Effector CD8-positive, alpha-beta T cell (primary cell): ENCODE measurements at places on chromosomes 7 and 10.

DNA sequence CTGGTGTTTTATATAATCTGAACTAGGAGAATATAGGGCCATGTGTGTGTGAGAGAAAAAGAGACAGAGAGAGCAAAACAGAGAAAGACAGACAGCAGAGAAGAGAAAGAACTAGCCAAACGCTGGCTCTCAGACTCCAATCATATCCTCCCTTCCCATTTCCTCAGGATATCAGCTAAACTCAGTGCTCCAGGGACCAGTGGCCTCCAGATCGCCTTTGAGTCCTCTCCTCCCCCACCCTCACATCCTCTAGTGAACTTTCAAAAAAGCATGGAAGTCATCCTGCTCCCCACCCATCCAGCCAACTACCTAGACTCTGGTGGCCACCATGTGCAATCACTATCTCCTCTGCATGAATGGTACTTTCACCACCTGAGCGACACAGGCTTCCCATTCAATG is 386.1 kb upstream of the NPVF start:
- DNase-seq, result no peak

DNA sequence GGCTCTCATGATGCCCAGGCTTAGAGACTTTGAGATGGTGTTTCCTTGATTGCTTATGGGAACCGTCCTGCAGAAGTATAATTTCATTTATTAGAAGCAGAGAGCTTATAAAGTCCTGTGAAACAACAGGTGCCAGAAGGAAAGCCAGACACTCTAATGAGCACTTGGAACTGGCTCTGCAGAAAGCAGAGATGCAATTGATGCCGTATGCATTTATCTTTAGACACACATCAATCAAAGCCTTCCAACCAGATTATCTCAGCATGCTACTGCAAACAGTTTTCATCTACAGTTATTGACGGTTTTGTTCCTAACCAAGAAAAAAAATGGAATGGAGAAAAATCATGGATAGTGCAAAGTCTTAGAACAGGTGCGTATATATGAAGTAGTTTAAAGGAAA is 371.7 kb upstream of the PRKCQ start:
- no peak for DNase-seq

- no peak for DNase-seq
Measured at GRCh38 chr10:4384245-4384644, 441.8 kb upstream of the AKR1E2 start.

DNA sequence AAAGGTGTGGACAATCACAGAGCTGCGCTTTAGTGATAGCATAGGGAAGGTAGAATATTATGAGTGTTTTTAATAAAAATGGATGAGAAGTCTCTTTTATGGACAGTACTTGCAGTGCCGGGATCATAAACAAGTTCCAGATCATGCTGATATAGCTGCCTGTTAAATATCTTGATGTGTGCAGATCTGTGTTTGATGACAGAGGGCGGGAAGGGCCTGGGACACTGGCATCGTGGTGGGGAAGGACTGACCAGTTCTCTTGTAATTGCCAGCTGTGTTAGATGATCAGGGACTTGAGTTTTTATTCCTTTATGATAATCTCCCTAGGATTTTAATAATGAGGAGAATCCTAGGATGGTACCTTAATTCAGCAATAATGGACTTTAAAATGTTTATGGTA is 14.6 kb downstream of the SND1 start:
- no peak for DNase-seq

GRCh38 chr7:27155816-27156507 is 513 bp downstream of the HOXA7 start:
- DNase-seq, result no peak

DNA sequence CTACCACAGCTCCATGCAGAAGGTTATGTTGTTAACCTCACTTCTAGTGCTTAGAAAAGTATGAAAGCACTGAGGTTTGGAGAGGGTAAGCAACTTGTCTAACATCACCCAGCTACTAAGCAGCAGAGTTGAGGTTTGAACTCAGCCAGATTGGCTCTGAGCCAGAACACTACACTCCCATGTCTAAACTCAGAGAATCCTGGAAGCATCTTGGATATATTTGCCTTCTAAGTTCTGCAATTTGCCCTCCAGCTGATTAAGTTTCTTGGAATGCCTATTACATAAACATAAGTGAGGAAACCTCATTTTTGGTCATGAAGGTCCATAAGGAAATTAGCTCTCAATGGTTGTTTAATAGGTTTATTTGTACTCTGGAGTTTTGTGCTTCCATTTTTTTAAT is 78.1 kb upstream of the PHYHIPL start:
- no peak for DNase-seq

DNA sequence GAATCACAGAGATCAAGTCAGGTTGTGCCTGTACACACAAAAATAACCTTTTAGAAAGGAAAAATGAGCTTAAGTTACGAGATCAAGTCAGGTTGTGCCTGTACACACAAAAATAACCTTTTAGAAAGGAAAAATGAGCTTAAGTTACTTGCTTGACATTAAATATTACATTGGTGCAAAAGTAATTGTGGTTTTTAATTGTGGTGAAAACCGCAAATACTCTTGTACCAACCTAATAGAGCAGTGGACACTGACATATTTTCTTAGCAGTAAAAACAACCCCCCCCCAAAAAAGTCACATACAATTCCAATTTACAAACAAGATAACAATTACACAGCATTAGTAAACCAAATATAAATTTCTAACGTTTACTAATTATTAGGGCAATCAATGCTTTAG is 595.6 kb downstream of the GRM8 start:
- DNase-seq, result no peak

- DNase-seq, result no peak
Measured at GRCh38 chr7:24756545-24757352, 515 bp downstream of the GSDME start.

- DNase-seq, result no peak
Measured at GRCh38 chr10:132341017-132341416, 9.0 kb downstream of the LRRC27 start.

DNA sequence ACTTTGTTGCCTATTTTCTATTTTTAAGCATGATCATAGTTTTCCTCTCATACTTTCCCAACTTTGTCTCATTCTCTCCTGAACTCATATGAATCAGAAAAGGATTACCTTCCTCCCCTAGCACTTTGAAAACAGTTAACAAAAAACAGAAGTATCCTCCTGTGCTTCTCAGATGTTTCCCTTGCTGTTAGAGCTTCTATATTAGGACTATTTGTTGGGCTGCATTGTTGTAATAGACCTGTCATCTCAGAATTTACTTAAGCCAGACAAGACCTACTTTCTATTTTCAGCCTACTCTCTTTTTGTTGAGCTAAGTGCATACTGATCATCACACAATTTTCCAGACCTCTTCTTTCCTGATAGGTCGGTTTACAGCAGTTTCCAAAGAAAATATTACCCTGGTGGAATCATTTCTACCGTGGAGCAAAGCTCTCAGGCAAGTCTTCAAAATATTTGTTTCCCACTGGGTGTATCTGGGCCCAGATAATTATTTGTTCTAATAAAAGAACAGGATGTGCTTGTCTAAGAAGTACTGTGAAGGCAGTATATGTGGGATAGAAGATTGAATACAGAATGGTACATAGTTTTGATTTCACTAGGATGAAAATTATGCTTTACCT is 411.9 kb upstream of the KLF6 start:
- no peak for DNase-seq
